ENCODE measurements at places on chromosomes 4 and X.

DNA sequence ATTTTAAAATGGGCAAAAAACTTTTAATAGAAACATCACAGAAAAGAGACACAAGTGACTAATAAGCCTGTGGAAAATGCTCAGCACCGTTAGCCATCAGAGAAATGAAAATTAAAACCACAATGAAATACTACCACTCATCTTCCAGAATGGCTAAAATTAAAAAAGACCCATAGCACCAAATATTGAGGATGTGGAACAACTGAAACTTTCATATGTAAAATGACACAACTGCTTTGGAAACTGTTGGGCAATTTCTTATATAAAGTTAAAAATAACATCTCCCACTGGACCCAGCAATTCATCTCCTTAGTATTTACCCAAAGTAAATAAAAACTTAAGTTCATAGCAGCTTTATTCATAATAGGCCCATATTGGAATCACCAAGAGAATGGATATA, 94.2 kb downstream of the TENM3 start:
- no peak for DNase-seq

DNA sequence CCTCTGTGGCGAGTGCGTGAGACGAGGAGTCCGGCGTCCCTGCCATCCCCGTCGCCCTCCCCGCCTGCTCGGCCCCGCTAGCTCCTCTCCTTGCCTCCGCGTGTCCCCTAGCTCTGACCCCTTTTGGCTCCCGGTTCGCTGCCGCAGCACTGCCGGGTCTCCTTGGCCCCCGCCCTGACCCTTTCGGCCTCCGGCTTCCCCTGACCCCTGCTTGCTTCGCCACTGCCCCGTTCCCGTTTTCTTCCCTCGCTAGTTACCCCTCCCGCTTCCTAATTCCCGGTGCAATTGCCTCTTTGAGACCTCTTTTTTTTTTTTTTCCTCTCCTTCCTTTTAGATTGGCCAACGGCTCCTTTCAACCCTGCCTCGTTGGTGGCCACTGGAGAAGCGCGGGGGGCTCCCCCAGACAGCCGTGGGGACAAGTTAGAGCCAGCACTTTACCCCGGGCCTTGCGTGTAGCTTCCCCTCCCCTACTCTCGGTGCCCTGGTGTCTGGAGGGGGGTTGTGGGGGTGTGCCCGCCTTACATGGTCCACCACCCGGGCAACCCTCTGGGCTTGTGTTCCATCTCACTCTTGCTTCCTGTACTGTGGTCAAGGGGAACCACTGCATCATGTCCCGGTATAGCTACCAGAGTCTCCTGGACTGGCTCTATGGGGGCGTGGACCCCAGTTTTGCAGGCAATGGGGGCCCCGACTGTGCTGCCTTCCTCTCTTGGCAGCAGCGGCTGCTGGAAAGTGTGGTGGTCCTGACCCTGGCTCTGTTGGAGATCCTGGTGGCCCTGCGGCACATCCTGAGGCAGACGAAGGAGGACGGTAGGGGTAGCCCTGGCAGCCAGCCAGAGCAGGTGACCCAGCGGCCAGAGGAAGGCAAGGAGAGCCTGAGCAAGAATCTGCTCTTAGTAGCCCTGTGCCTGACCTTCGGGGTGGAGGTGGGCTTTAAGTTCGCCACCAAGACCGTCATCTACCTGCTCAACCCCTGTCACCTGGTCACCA, 548 bp downstream of the TMEM164 start:
- no peak for DNase-seq

DNA sequence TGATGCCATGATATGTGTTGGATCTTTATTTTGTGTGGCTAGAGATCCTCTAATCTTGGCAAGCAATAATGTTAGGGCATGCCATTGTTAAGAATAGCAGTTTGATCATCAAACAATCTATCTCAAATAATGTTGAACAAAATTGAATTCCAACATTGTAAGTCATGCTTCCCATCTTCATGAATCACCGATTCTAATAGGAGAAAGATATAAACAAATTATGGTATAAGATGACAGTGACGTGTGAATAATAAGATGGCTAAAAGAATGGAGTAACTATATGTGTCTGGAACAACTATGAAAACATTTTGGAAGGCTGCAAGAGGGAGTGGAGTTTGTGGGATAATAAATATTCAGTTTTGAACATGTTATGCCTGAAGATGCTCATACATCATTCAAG, 208.4 kb downstream of the DTHD1 start:
- no peak for DNase-seq

DNA sequence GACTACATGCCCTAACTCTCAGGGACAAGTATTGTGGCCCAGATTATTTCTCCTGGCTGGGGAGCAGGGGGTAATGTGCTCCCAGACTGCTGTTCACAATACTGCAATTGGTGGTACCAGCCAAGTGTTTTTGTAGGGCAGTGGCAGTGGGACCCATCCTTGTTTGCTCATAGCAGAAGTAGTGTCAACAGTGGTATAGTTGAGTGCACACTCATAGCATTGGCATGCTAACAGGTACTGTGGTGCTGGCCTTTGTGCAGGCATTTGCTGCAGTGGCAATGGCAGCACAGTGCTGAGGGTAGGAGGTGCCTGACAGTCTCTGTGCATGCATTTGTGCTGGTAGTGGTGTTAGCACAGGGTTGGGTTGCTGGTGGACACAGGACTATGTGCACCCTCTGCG, 995.0 kb downstream of the SH3BGRL start:
- DNase-seq = no peak

DNA sequence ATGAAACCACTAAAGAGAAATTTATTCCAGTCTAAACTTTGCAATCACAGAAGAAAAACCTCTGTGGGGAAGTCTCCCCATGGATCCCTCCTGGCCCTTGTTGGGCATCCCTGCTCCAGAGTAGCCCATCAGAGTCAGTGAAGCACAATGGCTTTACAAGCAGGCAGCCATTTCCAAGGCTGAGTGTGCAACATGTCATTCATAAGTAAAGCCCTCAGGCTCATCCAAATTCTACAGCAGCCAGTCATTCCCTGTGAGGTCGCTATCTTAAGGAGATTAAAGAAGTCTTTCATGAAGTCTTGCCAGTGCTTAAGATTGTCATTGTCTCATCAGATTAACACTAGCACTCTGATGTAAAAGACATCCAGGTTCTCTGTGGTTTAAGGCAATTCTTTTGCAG, 17.0 kb upstream of the MAPK10 start:
- no peak for DNase-seq

DNA sequence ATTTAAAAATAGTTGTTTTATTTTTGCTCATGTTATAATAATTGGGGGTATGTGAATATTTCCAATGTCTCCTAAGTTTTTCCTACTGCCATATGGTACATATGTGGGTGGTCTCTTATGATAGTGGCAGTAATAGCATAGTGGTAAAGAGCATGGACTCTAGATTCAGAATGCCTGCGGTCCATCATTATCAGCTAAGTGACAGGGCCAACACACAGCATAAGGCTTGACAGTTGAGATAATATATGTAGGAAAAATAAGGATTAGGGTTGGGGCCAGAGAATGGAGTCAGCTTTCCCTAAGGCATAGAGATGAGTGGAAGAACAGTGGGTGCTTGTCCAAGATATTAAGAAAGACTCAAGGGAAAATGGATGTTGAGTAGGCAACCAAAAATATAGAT, 2707.5 kb downstream of the PCDH7 start:
- DNase-seq = no peak

DNA sequence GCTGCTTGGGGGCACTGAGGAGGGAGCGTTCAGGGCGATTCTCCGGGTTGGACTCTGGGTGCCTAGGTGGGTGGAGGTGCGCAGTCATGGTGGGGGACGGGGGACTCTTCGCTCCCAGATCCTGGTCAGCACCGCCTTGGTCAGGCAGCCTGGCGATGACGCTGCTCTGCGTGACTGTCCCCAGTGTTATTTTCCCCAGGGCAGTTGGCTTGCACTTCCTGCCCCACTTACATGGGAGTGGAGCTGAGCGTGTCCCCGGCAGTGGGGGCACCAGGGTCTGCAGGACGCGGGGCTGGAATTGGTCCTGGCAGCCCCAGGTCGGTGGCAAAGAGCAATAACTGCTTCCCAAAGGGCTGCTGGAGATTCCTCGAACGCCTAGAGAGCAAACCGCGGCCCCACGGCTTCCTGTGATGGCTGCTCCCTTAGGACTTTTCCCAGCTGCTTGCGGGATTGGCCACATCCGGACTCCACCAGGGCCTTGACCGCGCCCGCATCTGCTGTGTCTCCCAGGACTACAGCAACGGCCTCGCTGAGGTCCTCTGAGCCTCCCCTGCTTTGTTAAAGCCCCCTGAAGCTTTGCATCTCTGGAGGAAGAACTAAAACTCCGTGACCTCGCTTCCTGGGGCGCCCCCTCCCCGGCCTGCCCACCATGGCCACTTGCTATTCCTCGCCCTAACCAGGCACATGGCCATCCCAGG, 35.3 kb upstream of the GPR78 start:
- DNase-seq = no peak

GRCh38 chr4:142840516-142841123, 5.5 kb downstream of the INPP4B start:
- no peak for DNase-seq

DNA sequence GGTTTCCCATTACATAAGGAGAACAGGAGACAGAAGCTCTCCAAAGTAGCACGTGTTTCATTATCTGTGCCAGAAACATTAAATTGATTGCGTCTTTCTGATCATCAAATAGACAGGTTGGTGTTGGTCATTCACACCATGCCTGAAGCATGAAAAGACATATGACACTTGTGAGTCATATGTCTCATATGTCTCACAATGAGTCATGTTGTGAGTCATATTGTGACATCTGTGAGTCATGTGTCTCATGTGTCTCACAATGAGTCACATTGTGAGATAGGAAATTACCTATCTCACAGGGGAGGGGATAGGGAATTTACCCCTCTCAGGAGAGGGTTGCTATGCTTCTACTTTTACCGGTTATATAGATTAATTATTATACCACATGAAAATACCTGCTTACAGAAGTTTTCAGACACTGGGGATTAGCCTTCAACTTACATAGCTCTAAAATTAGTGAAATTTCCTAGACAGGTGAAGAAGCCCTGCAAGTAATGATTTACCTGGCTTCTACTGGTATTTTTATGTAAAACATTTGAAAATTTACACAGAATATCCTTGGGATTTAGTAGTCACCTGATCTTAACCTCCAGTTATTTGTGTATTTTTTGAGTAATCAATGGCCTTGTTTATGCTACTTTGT, 80.8 kb downstream of the NPFFR2 start:
- DNase-seq = no peak

DNA sequence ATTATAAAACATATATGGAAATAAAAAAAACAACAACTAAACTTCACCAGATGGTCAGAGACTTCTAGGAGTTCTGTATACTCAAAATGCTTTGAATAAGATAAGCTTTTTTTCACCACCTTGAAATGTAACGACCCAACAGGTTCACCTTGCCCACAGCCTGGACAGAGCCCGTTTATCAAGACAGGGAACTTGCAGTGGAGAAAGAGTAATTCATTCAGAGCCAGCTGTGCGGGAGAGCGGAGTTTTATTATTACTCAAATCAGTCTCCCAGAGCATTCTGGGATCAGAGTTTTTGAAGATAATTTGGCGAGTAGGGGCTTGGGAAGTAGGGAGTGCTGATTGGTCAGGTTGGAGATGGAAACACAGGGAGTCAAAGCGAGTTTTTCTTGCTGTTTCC, 38.5 kb downstream of the AGA start:
- no peak for DNase-seq

DNA sequence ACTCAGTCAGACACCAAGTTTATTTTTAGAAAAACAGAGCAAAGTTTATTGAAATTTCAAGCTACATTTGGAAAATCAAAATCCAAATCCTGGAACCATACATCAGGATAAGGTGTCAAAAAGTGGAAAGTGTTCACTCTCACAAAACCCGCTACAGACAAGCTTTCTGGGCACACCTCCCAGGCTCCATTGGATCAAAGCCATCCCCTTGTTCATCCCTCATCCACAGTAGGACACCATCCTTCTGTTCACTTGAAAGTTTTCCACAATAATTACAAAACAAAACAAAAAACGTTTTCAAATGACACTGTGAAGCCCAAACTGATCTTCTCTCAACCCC, 62.4 kb downstream of the TSC22D3 start:
- no peak for DNase-seq

DNA sequence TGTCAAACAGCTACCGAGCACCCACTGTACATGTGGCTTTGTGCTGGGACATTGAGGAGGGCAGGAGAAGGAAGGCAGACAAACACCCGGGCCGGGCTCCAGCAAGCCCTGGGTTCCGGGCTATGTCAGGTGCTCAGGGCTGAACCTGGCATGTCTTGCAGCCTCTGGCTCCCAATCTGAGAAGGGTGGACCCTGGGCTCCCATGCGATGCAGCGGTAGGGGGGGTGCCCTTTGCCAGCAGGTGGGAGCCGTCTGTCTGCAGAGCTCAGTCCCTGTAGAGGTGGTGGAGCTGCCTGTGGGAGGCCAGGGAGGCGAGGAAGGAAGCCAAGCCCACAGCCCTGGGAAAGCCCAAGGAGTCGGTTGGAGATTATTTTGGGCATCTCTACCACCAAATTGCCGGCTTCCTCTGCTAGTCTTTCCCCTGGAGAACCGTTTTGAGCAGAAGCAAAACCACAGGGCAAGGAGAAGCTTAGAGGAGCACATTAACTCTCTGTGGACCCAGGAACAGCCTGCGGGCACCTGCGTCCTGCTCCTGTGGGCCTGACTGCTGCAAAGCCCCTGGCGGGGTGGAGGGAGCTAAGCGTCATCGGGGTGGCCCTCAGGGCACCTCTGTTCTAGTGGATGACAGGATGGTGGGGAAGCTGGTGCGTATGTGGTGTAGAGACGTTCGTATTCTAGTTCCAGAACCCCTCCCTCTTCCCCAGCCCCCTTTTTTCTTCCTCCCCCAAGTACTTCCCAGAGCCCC, 10.3 kb downstream of the CPZ start:
- DNase-seq = no peak

DNA sequence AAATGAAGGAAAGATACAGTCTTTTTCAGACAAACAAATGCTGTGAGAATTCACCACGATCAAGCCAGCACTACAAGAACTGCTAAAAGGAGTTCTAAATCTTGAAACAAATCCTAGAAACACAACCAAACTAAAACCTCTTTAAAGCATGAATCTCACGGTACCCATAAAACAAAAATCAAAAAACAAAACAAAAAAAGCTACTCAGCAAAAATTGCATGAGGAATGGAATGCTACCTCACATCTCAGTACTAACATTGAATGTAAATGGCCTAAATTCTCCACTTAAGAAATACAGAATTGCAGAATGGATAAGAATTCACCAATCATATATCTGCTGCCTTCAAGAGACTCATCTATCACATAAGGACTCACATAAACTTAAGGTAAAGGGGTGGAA, 300.1 kb downstream of the NAF1 start:
- DNase-seq = no peak

DNA sequence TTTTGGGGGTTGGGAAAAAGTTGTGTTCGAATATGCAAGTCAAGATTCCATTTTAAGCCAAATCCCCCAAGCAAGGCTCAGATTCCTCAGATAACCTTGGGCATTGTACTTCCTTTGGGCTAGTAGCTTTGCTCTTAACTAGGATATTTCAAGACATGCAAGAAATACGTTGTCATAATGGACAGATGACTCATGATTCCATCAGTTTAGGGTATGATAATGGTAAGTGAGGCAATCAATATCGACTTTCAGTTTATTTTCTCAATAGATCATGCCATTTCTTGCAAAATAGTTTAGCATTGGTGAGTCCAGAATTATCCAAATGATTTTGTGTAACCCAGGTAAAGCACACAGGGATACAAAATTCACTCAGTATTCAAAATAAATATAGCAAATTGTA, 25.4 kb downstream of the CFAP299 start:
- DNase-seq = no peak

- DNase-seq = no peak
Measured at GRCh38 chrX:46757593-46757992, 1.3 kb downstream of the SLC9A7 start.

GRCh38 chrX:43474321-43474720, 181.8 kb upstream of the MAOA start:
- no peak for DNase-seq

- DNase-seq = no peak
Measured at GRCh38 chrX:40835526-40835925, 100.2 kb upstream of the MED14 start.
